Thymus (tissue), 14 donors: ENCODE measurements at places on chromosomes 5 and 9.

GRCh38 chr5:98954392-98955028, 25.7 kb upstream of the CHD1 start:
- DNase-seq = no peak

GRCh38 chr9:4921449-4921848, 63.6 kb upstream of the JAK2 start:
- DNase-seq = no peak

GRCh38 chr9:4559261-4560182, 69.3 kb downstream of the SLC1A1 start:
- DNase-seq = no peak

- DNase-seq = no peak
Measured at GRCh38 chr9:99762470-99762869, 59.2 kb upstream of the NR4A3 start.

DNA sequence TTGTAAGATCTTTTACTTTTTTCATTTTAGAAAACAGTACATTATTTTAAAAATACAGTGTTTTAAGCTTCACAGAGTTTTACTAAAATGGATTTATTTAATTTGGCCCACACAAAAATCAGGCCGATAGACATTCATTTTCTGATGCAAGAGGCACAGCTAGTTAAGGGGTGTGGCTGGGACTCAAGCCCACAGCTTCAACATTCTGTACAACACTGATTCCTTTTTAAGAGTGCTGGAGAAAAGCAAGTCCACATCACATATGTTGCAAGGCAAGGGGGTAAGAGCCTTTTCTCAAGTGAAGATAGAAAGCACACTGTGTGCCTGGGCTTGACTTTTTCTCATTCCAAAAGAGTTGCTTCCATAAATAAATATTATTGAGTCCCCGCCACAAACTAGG, 195.9 kb downstream of the RFK start:
- no peak for DNase-seq

GRCh38 chr9:127196826-127197145, 67.8 kb upstream of the GARNL3 start:
- no peak for DNase-seq
